Dorsolateral prefrontal cortex (tissue), 122 donors: ENCODE measurements at places on chromosomes 5 and 9.
A peak's percentile ranks its signal among the peaks of the same experiment; 100 is the strongest.

DNA sequence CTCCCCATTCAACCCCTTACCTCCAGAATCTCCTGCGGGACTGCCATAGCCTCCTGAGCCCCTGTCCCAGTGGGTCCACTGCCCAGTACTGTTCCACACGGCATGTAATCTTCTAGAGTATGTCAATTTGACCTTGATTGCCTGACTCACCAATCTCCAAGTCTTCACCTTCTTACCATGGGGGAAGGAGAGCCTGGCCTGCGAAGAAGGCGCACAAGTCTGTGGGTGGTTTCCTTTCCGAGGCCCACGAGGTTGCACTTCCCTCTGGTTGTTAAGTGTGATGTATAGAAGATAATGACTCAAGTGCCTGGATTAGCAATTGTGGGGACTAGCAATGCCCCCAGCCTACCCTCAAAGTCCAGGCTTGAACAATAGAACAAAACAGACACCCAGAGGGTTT is 8.1 kb upstream of the TENT4A start:
- DNase-seq, result no peak

GRCh38 chr9:112332214-112332613 is 1.2 kb downstream of the PTBP3 start:
- DNase-seq, result no peak

GRCh38 chr5:96143450-96143849 is 181.8 kb upstream of the ELL2 start:
- no peak for DNase-seq

DNA sequence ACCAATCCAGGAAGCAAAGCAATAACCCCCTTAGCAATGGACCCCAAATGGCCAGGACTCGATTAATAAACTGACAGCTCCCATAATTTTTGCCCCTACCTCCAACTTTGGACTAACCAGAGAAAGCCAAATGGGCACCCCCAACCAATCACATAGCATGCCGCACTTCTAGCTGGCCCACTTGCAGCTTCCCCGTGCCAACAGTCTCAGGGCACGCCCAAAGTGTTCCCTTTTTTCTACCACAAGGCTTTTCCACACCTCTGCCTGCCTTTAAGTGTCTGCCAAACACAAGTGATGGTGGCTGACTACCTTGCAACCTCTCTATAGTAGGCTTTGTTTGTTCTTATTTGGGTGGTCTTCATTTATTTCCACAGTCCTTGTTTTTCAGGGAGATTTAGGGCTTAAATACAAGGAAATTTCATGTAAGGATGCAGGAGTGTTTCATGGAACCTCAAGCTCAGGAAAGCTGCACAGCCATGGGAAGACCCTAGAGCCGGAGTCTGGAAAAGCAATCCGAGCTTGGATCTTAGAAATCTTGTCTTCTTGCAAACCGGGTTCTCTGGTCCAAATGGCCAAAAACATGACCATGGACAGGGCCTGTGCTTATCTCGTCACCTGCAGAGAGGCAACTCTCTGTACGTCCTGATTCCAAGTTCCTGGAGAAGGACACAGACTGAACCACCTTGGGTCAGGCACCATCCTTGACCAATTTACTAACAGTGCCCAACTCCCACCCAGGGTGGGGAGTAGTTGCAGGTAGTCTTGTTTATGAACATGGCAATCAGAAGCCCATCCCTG is 89.2 kb downstream of the THBS4 start:
- DNase-seq, result no peak

DNA sequence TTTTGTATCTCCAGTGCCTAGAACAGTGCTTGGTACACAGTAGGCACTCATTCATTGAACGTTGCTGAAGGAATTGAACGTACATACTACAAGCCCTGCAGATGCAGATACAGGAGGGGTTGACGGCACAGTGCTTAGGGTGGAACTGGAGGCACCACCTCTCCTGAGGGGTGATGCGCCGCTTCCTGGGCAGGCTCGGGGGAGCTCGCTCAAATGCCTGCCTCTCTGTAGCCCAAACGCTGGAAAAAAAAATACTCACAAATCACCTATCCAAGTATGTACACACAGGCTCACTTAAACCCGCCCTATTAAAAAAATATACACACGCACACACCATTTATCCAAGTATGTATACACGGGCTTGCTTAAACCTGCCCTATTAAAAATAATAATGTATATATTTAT is 536 bp upstream of the COMMD10 start:
- DNase-seq, result no peak

GRCh38 chr5:35518104-35518503 is 99.6 kb upstream of the SPEF2 start:
- no peak for DNase-seq

DNA sequence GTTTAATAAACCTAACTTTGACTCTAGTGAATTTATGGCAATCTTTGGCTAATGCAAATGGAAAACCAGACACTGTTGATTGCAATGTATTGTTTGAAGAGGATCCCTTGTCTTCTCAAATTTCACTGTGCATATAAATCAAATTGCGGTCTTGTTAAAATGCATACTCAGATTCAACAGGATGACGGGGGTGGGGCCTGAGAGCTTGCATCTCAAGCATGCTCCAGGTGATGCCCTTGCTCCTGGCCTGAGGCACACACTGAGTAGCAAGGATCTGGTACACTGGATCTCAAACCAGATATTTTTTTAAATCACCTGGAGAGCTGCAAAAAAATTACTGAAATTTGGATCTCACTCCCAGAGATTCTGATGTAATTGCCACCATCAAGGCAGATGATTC is 463.7 kb downstream of the DNAH5 start:
- no peak for DNase-seq

- DNase-seq, result no peak
Observed at GRCh38 chr5:90810211-90810610, 251.6 kb downstream of the ADGRV1 start.

DNA sequence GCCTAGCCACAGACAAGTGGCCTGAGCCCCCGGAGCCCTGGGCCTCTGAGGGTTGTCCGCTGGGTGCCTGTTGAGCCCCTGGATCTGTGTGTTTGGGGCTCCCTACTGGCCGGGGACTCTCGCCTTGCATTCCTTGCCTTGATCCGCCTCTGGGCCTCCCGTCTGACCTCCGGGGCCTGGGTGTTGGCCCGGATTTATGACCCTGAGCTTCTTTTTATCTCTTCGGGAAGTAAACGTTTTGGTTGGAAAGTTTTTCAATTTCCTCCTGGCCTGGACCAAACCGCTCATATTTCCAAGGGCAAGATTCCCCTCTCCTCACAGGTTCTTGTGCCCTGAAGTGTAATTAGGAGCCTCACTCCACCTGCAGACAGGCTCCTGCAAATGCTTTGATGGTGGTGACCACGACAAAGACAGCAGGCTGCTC is 69.3 kb upstream of the EGFLAM start:
- no peak for DNase-seq

DNA sequence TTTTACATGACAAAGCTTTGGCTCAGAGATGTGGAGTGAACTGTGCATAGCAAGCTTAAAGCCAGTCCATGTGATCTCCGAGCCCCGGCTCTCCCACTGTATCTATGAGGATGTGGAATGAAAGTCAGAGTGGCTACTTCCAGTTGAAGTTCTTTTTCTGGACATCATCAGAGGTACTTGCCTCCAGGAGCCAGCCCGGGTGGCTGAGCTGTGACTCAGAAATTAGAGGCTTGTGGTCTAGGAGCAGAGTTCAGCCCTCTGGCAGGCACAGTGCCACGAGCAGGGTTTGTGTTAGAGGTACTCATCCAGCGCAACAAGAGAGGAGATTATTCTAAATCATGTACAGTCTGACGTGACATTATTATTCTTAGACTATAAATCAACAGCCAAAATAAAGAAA is 322.5 kb downstream of the CDK5RAP2 start:
- DNase-seq, result no peak

DNA sequence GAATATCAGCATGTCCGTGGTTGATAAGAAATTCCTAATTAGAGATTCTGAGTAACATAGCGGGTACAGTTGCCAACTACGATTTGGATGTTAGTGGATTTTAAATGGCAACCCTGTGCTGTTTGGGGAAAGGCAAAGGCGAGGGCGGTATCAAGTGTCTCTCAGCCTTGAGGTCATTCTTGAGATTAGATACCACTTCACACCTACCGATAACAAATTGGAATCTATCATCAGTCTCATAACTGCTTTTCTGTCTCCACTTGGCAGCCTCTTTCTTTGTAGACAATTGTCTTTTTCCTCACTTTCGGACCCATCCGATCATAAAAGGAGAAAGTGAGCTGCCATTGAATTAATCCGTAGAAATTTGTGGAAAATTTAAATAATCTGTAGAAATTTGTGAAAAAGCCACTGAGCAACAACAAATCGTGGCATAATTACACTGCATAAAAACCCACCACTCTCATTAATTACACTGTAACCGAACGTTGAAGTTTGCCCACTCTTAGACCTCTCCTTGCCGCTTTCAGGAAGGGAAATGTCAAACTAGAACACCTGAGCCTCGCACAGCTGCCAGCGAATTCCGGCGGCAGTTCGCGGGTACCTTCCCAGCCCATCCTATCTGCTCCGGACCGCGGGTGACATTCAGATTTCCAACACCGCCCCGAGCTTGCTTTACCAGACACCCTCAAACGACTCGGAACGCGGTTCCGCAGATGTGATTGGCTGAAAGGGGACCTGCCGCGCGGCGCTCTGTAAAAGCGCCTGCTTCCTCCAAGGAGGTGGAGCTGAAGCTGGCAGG is 849 bp upstream of the RGMB start:
- DNase-seq, result peak; percentile 46

GRCh38 chr5:114411380-114411931 is 49.6 kb downstream of the KCNN2 start:
- DNase-seq, result peak; percentile 17

GRCh38 chr5:66230551-66230950 is 86.5 kb downstream of the SREK1 start:
- DNase-seq, result no peak

- DNase-seq, result no peak
Observed at GRCh38 chr5:130279386-130279785, 375.1 kb downstream of the CHSY3 start.

DNA sequence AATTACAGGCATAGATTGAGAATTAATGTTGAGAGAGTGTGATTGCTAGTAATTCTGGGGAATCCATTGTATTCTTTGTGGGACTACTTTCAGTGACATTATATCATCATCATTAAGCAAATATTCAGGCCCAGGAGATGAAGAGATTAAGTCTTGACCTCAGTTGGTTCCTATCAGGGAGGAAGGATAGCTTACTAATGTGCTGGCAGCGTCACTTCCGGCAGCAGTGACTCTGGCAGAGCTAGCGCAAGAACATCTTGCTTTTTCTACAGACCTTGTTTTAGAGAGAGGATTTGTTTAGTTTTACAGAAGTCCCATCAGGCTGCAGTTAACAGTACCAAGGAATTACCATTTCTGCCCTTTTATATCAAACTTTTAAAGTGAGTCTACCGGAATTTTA is 20.3 kb downstream of the OSTF1 start:
- no peak for DNase-seq

DNA sequence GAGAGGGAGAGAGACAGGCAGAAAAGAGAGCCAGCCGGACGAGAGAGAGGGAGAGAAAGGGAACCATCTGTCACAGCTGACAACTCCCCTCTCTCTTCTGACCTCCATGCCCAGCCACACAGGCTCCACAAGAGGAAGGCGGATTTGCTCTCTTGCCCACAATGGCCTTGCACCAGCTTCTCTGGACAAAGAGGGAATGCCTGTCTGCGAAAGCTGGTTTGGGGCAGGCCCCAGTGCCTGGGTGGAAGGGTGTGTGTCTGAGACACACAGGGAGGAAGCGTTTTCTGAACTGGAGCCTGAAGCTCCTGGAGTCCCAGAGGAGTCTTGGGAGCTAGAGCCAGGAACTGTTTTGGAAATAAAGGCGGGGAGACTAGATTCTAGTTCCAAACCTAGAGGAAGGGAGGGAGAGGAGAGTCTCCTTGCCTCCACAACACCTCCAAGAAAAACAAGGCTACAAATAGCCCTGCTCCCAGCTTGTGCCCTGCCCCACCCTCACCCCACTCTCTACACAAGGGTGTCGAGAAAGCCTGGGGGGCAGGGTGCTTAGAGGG is 12.5 kb downstream of the C1QTNF2 start:
- DNase-seq, result no peak
